ENCODE measurements at places on chromosomes 4 and X.

GRCh38 chr4:86006057-86006456, 353.8 kb downstream of the MAPK10 start:
- no peak for DNase-seq

DNA sequence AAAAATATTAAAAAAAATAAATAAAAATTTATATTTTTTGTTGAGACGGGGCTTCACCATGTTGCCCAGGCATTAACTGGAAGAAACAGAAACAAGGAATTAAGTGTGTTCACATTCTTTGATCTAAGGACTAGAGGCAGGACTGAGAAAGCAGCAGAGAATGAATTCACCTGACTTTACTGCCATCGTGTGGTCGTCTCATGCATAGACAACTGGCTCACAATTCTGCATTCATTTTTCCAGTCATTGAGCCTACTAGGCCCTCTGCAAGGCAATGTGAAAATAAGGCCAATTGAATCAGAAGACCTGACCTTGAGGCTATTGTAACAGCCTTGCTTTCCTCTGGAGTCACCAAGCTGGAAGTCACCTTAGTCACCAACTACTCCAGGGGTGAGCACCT, 37.4 kb downstream of the LHFPL1 start:
- peak; percentile 13 for DNase-seq

DNA sequence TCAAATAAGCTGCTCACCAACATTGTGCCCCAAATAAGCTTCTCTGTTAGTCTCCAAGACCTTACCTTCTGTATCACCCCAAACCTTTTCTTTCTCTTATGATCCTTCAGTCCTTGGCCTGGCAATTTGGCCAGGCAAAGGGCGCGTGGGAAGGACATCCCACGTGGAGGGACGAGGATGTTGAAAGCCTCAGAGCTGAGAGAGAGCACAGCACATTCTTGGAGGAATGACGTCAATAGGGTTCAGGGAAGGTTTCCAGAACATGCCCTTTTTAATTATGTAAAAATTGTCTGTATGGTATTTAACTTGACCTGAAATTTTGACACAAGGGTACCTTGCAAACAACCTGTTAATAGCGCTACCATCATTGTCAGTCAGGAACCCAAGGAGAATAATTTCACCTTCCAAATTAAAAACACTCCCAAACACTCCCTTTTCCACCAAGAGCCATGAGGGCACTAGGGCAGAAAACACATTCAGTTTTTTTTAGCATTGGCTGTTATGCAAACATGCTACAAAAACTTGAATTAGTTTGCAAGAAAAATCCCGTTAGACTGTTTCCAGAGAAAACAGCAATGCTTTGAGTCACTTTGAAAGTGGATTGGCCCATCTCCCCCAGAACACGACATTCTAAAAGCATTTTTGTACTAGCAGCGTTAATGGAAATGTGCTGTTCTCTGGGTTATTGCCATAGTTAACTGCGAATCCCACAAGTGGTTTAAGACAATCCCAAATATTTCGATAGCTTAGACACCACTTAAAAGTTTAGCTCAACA, 183.2 kb upstream of the PUDP start:
- DNase-seq = peak; percentile 96

- DNase-seq = no peak
Measured at GRCh38 chrX:111759686-111760085, 78.7 kb downstream of the ALG13 start.

- no peak for DNase-seq
Measured at GRCh38 chr4:11073621-11074051, 355.1 kb downstream of the HS3ST1 start.

DNA sequence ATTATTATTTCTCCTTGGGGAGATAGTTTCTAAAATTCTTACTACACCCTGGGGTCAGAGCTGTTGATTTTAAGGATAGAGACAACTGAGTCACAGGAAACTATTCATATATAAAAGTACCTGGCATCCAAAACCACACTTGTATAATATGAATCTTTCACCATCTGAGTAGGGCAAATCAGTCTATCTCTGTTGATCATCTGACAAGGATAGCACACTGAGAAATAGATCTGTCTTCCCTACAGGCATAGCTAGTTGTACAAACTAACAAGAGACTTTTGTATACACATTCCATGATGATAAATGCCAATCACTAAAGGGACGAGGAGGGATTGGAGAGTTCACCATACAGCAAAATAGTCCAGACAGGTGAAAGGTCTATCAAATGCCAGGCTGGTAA, 30.0 kb downstream of the PKD2 start:
- DNase-seq = no peak

DNA sequence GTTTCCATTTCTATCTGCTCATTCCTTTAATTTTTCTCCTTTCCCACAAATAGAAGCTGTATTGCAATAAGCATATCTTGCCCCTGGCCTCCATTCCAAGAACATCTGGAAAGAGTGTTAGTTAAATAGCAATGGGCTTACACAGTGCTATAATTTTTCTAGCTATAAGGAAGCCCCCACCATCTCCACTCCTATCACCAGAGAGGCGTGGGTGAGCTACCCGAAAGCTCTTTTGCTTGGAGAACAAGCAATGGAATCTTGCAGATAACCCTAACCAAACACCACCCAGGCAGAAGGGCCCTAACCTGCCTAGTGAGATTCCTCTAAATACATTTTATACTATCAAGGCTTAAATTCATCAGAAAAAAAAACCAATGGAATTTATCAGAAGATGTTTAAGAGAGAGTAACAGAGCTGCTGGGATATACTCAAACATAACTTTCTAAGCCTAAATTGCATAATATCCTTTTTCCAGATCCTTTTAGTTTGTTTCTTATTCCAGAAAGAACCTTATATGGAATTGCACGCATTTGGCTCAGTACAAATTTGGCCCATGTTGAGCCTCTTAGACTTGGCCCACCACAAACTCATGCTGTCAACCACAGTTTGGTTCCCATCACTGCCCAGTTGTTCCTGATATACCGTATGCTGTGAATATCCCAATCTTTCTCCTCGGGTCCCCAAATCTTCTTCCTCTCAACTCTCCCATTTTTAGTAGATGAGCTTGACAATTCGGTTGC, 91.6 kb upstream of the PLAC1 start:
- DNase-seq = no peak

DNA sequence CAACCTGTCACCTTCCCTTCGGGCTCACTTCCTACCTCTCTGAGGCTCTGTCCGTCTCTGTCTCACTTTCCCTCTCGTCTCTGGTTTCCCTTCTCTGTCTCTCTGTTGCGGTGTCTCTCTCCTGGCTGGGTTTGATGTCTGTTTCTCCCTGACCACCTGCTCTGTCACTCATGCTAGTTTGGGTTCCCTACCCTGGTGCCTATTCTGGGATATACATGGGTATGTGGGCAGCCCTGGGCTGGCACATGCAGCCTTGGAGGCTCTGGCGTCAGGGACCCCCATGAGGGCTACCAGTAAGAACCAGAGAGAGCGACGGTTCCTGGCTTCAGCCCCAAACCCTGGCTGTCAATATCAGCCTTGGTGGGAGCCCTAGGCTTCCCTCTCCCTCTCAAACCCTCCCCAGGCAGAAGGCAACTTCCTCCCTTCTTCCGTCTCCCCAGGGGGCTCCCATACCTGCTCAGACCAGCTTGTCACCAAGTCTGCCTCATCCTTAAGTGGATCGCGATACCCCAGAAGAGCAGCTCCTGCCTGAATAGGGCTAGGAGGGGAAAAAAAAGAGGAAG, 314 bp downstream of the DNASE1L1 start:
- no peak for DNase-seq

Data from EH (cell line).